ENCODE measurements at places on chromosomes 7 and 10.

DNA sequence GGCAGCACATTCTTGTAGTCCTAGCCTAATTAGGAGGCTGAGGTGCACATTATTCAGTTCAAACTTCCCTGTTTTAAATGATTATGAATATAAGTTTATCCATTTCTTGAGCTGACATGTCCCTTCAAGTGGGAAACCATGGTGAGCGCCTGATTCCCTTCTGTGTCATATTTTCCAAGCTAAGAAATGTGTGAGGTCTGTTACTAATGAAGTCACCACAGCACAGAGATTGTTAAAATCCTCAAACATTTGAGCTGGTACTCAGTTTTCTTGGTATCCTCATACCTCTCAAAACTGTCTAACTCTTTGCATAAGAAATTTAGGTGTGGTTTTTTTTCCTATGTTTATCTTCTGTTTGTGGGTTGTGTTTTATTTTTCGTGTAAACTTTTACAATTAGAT lies 926.8 kb downstream of the GATA3 start:
- peaks cover 3% of the 10 kb centered on the region for H3K27me3 ChIP-seq
- H3K36me3 ChIP-seq: no peaks in the 10 kb centered on the region
- no peak overlapping the region for H3K4me3 ChIP-seq
- no peak for DNase-seq
- H3K27ac ChIP-seq: peak overlapping the region; percentile 60

DNA sequence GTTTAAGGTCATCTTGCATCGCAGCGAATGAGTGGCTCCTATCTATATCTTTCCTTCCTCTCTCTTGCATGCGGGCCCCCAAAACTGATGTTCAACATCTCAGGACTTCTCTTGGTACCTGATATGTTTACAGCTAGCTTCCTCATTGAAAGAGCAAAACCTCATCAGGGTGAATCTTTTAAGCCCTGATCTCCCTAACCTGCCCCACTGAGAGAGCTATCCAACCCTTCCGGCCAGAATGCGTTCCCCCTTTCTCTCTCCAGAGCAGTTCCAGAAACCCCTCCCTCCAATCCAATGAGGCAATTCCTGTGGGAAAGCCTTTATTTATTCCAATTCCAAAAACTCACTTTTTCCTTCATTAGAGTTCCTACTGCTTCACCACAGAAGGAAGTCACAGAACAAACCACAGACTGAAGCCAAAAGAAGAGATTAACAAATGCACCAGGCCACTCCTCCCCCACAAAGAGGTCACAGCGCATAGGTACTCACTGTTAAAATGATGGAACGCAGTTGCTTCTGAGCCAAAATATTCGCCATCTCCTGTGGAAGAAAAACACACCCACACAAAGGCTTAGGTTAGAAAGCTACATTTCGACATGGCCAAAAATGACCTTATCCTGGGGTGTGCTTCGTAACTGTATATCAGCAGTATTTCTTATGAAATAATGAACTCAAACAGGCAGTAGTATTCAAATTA lies 232.4 kb downstream of the ELMO1 start:
- H3K4me1 ChIP-seq: peaks cover 40% of the 10 kb centered on the region
- peaks cover 97% of the 10 kb centered on the region for H3K36me3 ChIP-seq
- H3K27me3 ChIP-seq: no peaks in the 10 kb centered on the region
- H3K4me3 ChIP-seq: no peak overlapping the region
- H3K27ac ChIP-seq: peak overlapping the region; percentile 54
- DNase-seq: no peak

DNA sequence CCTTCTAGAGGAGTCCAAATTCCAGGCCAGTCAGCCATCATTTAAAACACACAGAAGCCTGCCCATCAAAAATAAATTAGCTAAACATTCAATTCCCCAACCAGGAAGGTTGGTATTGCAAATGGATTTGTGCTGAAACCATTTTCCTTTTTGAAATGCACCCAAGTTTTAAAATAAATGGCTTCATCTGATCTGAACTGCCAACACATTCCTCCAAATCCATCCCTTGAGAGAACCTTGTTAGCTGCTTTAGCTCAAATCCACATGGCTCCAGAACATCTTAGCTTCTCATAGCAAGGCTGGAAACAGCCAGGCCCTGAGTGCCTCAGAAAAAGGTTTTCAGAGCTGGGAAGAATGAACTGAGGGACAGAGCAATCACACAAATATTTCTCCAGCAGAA lies 306.3 kb downstream of the FZD1 start:
- no peaks in the 10 kb centered on the region for H3K4me1 ChIP-seq
- no peak overlapping the region for H3K27ac ChIP-seq
- no peak overlapping the region for H3K4me3 ChIP-seq
- H3K36me3 ChIP-seq: no peaks in the 10 kb centered on the region
- DNase-seq: no peak

DNA sequence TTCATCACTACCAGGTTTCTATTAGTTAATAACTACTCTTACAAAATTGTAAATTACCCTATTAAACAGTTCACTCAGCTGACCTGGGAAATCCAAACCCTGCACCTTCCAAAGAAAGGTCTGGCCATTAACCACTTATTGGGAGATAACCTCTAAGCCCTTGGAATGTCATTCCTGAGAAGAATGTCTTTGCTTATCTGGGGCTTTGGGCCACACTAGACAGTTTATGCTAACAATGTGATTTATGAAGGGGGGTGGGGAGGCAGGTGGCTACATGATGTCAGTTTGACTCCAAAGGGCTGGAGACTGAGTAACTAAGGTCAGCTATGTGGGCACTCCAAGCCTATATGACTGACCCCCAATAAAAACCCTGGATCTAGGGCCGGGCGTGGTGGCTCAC lies 50.7 kb downstream of the AKR1D1 start:
- H3K27ac ChIP-seq: no peak overlapping the region
- no peaks in the 10 kb centered on the region for H3K36me3 ChIP-seq
- no peaks in the 10 kb centered on the region for H3K27me3 ChIP-seq
- no peak for DNase-seq
- H3K4me1 ChIP-seq: no peaks in the 10 kb centered on the region
- no peak overlapping the region for H3K4me3 ChIP-seq

DNA sequence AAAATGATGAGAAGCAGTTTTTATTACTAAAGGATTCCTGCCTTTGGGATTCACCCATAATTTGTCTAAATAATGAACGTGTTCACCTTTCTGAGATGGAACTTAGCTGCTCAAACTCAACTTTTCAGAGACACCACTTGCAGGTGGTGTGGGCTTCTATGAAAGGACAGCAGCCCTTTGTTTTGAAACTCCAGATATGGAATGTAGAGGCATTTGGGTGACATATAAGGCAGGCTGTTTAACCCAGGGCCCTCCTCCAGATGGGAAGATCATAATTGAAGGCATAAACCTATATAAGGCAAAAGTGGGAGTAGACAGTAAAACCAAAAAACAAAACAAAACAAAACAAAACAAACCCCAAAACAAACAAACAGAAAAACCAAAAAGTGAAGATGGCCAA lies 11.9 kb upstream of the HUS1 start:
- peak overlapping the region; percentile 83 for H3K4me3 ChIP-seq
- no peaks in the 10 kb centered on the region for H3K36me3 ChIP-seq

DNA sequence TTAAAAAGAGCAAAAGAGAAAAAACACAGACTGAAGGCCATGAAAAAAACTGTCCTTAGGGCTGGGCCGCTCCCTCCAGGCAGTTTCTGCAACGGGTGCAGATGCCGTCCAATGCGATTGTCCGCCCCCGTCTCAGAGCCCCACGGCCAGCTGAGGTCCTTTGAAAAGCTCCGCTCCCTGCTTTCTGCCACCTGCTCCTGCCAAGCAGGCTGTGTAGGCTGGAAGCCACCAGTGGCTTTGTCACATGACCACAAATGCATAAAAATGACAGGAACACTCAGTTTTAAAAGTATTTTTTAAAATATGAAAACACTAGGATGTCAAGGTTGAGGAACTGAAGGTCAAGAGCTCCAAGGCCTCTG lies 71.7 kb downstream of the AMZ1 start:
- no peaks in the 10 kb centered on the region for H3K27me3 ChIP-seq
- no peak overlapping the region for H3K4me3 ChIP-seq
- no peak for DNase-seq
- peak overlapping the region; percentile 34 for H3K27ac ChIP-seq

DNA sequence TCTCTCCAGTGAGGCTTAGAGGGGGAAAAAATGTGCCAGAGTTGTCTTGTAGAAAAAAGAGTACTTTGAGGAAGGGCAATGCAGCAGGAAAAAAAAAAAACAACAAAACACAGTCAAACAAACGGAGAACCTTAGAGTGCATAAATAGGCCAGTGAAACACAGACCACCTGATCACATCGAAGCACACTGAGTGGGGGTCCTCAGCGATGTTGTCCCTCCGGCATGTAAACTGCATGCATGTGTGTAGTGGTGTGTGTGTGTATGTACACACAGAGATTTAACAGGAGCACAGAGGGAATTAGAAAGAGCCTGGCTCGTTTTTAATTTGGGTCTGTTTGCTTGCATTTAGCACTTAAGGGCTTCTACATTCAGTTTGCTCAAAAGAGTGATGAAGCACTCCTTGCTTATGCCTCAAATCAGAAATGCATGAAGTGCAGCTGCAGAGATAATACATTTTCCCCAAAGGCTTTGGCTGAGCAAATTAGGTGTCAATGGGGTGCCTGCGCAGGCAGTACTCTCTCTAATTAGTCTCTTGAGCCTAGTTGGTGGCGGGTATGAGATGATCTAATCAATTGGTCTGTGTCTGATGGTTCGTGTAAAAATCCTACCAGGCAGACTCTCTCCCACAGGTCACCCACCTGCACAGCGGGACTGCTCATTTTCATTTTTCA lies 62.7 kb upstream of the FZD1 start:
- no peaks in the 10 kb centered on the region for H3K4me1 ChIP-seq
- H3K36me3 ChIP-seq: no peaks in the 10 kb centered on the region
- H3K4me3 ChIP-seq: no peak overlapping the region
- H3K27ac ChIP-seq: no peak overlapping the region
- no peak for DNase-seq

GRCh38 chr7:81680120-81680519 lies 89.7 kb downstream of the HGF start:
- H3K36me3 ChIP-seq: no peaks in the 10 kb centered on the region
- no peaks in the 10 kb centered on the region for H3K27me3 ChIP-seq
- no peak for DNase-seq
- H3K4me3 ChIP-seq: no peak overlapping the region
- no peak overlapping the region for H3K27ac ChIP-seq
- H3K4me1 ChIP-seq: no peaks in the 10 kb centered on the region

DNA sequence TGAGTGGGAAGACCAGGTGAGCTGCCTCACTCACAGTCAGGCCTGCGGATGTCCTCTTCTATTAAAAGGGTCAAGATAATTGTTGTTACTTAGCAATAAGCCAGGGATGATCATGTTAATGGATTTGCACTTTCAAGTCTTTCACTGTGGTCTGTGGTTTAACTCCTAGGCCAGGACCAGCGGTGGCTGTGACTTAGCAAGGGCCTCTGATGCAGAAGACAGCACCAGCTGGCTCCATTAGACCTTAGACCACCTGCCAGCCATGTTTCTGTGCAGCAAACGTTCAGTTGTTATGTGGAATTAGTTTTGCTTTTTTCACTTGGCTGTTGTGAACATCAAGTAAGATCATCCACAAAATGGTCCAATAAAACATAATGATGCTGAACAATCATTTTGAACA lies 537.3 kb downstream of the TNS3 start:
- no peak overlapping the region for H3K4me3 ChIP-seq
- H3K4me1 ChIP-seq: no peaks in the 10 kb centered on the region
- no peak for DNase-seq
- no peaks in the 10 kb centered on the region for H3K27me3 ChIP-seq
- no peak overlapping the region for H3K27ac ChIP-seq

GRCh38 chr10:119253433-119254174 lies 46.2 kb downstream of the GRK5 start:
- peak overlapping the region; percentile 94 for H3K27ac ChIP-seq
- DNase-seq: peak; percentile 54
- H3K4me1 ChIP-seq: peaks cover 57% of the 10 kb centered on the region
- H3K36me3 ChIP-seq: peaks cover 3% of the 10 kb centered on the region
- no peaks in the 10 kb centered on the region for H3K27me3 ChIP-seq

GRCh38 chr10:43218206-43218950 lies 48.5 kb downstream of the RASGEF1A start:
- no peak for DNase-seq
- no peak overlapping the region for H3K4me3 ChIP-seq
- no peaks in the 10 kb centered on the region for H3K36me3 ChIP-seq
- peaks cover 6% of the 10 kb centered on the region for H3K4me1 ChIP-seq

- DNase-seq: no peak
- H3K27me3 ChIP-seq: no peaks in the 10 kb centered on the region
- no peaks in the 10 kb centered on the region for H3K36me3 ChIP-seq
- H3K27ac ChIP-seq: no peak overlapping the region
These were observed 147.0 kb downstream of the C1GALT1 start for GRCh38 chr7:7329326-7329725.

GRCh38 chr7:105857009-105857952 lies 19.1 kb downstream of the ATXN7L1 start:
- H3K27me3 ChIP-seq: no peaks in the 10 kb centered on the region
- H3K4me1 ChIP-seq: peaks cover 36% of the 10 kb centered on the region
- no peak for DNase-seq
- H3K4me3 ChIP-seq: no peak overlapping the region

GRCh38 chr10:73899423-73899822 lies 11.5 kb upstream of the PLAU start:
- H3K36me3 ChIP-seq: no peaks in the 10 kb centered on the region
- H3K27ac ChIP-seq: no peak overlapping the region
- peaks cover 6% of the 10 kb centered on the region for H3K27me3 ChIP-seq
- H3K4me1 ChIP-seq: peaks cover 5% of the 10 kb centered on the region
- no peak overlapping the region for H3K4me3 ChIP-seq

DNA sequence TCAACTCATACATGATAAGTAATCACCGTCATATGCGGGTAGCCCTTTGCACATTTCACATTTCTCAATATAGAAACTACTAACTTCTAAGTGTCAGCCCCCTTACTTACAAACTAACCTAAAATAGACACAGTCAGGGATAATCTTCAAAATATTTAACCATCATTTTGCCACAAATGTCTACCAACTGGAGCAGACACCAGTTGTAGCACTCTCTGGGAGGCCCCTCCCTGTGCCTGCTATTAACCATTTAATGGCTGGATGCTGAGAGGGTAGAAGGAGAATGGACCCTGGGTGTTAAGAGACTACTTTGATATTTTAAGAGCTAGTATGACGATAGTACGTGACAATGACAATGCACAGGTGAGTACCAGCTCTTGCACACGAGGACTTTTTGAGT lies 116.4 kb downstream of the SORBS1 start:
- no peak for DNase-seq
- H3K4me3 ChIP-seq: no peak overlapping the region
- H3K36me3 ChIP-seq: no peaks in the 10 kb centered on the region

GRCh38 chr10:124008187-124008586 lies 85.2 kb downstream of the CHST15 start:
- H3K4me3 ChIP-seq: no peak overlapping the region
- no peaks in the 10 kb centered on the region for H3K36me3 ChIP-seq
- no peak for DNase-seq
- H3K27me3 ChIP-seq: no peaks in the 10 kb centered on the region

DNA sequence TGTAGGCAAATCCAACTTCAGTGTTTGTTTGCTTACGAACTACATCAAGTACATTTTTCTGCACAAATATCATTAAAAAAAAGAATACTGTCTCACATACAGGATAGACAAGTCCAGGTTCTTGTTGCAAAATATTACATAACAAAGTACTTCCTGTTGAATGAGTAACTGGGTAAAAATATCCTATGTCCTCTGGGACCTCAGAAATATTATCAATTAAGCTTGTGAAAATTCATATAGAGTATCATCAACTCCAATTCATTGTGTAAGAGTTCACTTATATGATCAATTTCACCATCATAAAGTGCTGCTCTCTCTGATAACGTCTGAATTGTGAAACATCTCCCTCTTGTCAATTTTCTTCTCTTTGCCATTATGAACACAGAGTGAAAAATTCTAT lies 22.6 kb downstream of the HERC4 start:
- H3K4me3 ChIP-seq: no peak overlapping the region
- H3K27me3 ChIP-seq: no peaks in the 10 kb centered on the region
- no peak overlapping the region for H3K27ac ChIP-seq
- peaks cover 24% of the 10 kb centered on the region for H3K36me3 ChIP-seq
